ENCODE measurements at places on chromosomes 5 and 9.

- DNase-seq: no peak
Observed at GRCh38 chr9:133146746-133147411, 16.8 kb downstream of the GBGT1 start.

- no peak for DNase-seq
Observed at GRCh38 chr5:175683231-175683630, 25.4 kb downstream of the HRH2 start.

DNA sequence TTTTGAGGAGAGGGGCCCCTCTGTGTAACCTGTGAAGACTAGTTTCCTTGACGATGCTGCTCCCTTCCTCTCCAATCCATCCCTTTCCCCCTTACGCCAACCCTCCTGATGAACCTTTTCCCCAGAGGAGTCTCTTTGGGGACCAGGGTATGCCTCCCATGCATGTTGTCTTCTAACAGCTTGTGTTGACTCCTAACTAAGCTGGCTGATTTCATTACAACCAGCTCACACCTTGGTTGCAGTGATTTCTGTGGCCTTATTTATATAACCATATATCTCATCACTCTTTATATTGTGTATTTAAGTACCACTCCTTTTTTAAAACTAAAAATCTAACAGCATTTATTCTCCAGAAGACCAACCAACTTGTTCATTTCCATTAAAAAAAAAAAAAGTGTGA is 42.5 kb downstream of the SFXN1 start:
- DNase-seq: no peak

DNA sequence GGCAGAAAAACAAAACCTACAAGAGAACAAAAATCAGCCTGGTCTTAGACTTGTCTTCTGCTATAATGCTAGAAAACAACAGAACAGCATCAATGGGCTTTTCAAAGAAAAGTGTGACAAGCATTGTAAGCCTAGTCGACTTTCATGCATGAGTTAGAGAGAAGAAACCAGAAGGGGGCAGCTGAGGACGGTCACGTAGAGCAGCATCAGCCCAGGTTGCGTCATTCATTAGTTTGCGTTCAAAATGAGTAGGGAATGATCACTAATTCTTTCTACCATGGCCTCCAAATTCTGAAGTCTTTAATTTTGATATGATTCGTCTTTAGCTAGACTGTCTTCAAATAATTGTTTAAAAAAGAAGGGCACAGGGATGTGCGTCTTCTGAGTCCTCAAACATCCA is 4.7 kb upstream of the ISCA1 start:
- peak; percentile 30 for DNase-seq

- DNase-seq: no peak
Observed at GRCh38 chr9:4517274-4517673, 27.0 kb downstream of the SLC1A1 start.

DNA sequence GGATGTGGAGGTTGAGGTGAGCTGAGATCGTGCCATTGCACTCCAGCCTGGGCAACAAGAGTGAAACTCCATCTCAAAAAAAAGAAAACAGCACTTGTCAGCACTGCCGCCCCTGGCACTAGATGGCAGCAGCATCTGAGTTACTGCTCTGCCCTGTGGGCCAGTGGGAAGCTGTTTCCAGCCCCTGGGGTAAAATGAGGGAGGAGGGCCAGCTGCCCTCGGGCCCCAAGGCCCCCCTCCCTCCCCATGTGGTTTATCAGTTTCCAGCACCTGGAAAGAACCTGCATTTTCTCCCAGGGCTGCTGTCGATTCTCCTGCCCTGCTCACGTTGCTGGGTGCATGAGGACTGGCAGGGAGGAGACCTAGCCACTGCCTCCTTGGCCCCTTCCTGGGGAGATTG is 13.2 kb upstream of the CEL start:
- DNase-seq: peak; percentile 67

GRCh38 chr5:115209279-115209678 is 39.6 kb upstream of the TRIM36 start:
- no peak for DNase-seq

GRCh38 chr9:122056484-122056883 is 36.6 kb downstream of the TTLL11 start:
- DNase-seq: no peak

GRCh38 chr9:124869986-124870560 is 8.1 kb downstream of the ARPC5L start:
- peak; percentile 42 for DNase-seq

DNA sequence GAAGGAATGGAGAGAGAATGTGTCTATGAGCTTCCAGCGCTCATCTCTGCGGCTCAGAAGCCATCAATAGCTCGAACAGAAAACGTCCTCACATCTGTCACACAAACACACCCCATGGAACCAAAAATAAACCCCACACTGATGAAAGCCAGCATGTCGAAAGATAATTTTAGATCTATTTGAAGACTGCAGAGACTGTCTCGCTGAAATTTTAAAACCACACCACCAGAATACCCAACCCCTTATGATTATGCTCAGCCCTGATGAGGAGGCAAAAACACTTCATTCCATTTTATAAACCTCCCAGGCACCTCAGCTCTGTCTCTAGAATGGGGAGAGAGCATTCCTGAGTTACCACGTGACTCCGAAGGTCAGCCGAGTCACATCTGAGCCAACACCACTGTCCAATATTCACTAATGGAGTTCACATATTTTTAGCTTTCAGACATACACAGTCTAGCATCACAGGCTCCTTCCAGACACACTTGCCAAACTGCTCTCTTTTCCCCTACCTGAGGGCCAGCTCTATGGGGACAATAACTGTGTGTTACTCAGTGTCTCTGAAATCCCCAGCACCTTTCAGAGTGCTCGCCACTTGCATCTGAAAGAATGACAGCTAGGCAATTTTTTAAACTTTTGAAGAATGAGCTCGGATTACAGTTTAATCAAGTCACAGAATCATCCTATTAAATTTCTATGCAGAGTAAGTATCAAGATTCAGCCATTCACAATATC is 63.2 kb downstream of the SERINC5 start:
- DNase-seq: peak; percentile 52

Data from head of caudate nucleus (tissue), 42 donors.